ENCODE measurements at places on chromosomes 6 and 20.

DNA sequence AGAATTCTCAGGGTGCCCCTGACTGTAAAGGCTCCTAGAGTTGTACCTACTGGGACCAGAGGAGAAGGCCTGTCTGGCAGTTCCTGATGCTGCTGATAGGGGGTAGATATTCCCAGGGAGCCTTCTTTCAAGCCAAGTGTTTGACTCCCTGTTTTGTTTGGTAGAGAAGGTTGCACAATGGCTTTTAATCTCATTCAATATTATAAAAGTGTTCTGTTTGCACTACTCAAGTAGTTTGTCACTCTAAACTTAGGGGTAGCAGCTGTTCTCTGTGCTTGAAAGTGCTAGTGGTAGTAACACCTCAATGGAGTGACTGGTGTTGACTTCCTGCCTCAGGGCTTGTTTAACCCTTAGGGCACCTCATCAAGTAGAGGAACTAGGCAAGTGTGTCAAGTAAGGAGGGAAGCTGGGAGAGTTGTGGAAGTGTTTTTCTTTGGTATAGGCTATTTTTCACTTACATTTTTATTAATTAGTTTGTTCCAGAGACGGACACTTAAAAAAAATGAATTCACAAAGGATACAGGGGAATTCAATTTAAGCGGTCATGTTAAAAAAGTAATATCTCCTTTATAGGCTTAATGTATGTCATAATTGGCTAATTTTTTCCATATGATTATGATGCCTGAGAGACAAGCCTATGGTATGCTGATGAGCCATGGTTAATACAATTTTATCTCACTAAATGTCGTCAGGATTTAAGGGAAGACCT, 38.1 kb downstream of the BICRAL start:
- DNase-seq: peak; percentile 12

GRCh38 chr20:38110525-38111178, 54.4 kb downstream of the TGM2 start:
- no peak for DNase-seq

GRCh38 chr20:61933481-61933950, 132.2 kb downstream of the TAF4 start:
- DNase-seq: no peak

- no peak for DNase-seq
Measured at GRCh38 chr20:63124092-63124781, 91.7 kb downstream of the YTHDF1 start.

GRCh38 chr20:39069976-39070375, 107.8 kb downstream of the DHX35 start:
- DNase-seq: no peak

GRCh38 chr6:76416821-76417605, 344.6 kb upstream of the IMPG1 start:
- no peak for DNase-seq

DNA sequence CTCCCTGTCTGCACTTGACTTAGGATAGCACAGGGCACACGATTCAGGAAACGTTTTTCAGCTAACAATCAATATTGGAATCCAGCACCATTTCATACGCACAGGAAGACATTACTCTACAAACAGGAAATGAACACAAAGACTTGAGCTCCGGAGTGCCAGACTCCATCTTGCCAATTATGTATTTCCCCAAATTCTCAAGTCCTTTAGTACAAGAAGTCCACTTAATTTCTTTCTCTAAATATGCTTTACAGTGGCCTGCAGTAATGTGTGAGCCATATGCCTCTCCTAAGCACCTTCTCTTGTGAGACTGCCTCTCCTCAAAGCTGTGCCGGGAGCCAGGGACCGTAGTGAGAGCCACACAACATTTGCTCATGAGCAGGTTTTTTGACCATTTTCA, 168.2 kb downstream of the THBS2 start:
- no peak for DNase-seq

GRCh38 chr20:63878899-63879663, 14.0 kb downstream of the TPD52L2 start:
- DNase-seq: no peak

DNA sequence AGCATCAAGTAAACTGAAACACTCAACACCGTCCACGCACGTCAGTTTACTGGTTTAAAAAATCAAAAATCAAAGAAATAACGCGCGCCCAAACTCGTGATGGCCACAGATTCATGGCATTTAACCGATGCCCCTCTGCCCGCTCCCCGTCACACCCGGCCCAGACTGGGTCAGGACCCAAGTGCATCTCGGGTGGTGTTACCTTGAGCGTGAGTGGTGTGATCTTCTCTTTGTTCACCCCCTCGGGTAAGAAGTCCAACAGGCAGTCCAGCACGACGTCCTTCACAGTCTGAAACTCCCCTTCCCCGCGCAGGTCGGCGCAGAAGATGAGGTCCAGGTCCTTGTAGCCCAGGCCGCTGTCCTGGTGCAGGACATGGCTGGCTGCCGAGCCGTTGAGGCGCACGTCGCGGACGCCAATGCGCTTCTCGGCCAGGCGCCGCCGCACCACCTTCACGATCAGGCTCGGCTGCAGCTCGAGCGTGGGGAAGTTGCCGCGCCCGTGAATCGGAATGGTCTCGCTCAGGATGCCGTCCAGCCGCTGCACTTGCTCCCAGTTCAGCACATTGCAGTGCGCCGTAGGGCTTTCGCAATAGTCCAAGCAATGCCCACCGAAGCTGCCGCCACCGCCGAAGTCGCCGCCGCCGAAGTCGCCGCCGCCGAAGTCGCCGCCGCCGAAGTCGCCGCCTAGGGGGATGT, 945 bp downstream of the TENT5A start:
- DNase-seq: no peak

GRCh38 chr6:63322981-63323380, 3.2 kb upstream of the LGSN start:
- DNase-seq: no peak

DNA sequence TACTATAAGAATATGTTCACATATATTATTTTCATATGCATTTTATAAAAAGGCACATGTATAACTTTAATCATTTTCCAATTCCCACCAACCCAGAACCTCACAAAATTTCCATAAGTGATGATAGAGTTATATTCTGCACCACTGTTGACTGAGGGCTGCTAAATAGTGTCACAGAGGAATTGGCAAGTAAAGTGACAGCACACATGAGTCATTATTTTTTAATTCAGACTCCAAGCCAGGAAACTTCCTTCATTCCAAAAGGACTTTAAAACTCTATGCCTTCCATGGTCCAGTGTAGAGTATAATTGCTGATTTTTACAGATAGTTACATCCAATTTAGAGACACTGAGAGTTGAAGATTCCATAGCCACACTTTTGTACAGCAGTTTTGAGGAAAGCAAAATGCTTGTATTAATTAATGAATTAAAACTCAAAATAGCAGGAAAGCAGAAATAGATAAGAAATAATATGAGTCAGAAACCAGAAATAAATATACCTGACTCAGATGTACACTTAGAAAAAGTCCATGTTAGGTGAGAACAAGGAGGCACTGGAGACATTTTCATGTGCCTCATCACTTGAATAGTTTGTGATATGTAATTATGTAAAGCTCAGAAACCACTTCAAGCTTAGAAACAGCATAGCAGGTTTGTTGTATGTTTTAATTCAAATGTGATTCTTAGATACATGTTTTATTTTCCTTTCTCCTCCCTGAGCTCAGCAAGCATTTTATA, 425.2 kb upstream of the OPRM1 start:
- no peak for DNase-seq

GRCh38 chr6:164066335-164066734, 651.8 kb downstream of the QKI start:
- DNase-seq: no peak

DNA sequence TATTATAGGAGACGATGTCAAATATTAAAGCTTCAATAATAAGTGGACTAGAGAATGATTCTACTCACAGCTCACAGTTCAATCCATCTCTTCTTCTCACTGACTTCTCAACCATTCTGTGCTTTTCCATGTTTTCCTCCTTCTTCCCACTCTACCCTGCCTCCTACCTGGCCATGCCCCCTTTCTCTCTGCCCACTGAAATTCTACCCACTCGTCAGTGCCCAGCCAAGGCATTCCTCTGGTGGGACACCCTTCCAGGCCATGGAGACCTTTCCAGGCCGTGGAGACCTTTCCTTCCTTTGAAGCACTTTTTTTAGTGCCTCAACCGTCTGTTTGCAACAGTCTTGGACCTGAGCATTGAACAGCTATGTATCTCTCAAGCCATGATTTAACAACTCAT, 18.5 kb downstream of the BACH2 start:
- DNase-seq: no peak

DNA sequence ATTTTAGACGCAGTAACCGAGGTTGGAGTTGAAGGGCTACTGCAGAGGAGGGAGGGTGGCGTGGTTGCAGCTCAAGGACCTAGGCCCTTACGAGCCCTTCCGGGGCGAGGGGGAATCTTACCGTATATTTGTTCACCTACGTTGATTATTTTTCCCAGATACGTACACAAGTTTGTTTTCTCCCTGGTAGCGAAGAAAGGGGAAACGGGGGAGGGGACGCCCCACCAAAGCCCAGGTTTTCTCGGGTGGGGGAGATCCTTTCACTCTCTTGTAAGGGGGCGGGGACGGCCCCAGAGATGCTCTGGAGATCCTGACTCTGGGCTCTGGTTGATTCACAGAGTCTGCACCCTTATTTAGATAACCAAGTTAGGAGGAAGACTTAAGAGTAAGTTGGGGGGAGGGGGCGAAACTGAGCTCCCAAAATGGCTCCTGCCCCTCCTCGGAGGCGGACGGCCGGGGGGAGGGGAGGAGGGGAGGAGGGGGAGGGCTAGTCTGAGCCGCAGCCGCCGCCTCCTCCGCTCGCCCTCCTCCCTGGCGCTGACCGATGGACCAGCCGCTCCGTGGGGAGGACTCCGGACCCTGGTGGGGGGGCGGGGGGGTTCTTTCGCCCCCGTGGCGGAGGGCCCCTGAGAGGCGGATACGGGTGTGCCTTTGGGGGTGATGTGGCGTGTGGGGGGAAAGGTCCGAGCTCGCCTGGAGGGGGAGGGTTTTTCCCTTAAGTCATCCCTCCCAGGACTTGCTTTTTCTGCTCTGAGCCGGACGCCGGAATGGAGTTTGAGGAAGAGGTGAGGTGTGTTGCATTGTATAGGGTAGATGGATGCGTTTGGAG, 2.2 kb downstream of the BRD2 start:
- peak; percentile 50 for DNase-seq

GRCh38 chr20:10861619-10862018, 187.8 kb upstream of the JAG1 start:
- no peak for DNase-seq

DNA sequence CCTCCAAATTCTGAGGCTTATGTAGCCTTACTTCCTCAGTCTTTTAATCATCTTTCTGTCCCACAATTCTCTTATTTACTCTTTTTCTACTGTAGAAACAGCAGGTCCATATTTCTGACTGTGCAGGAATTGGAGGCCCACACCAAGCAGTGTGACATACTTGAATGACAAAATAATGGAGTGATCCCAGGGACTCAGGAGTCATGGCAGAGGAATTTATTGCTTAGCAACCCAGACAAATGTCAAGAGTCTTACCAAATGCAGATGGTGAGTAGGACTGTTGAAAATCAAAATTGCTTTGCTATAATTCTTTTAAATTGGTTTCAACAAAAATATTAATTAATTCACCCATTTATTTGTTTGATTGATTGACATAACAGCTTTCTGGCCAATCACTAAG, 59.9 kb downstream of the HTR1B start:
- no peak for DNase-seq

DNA sequence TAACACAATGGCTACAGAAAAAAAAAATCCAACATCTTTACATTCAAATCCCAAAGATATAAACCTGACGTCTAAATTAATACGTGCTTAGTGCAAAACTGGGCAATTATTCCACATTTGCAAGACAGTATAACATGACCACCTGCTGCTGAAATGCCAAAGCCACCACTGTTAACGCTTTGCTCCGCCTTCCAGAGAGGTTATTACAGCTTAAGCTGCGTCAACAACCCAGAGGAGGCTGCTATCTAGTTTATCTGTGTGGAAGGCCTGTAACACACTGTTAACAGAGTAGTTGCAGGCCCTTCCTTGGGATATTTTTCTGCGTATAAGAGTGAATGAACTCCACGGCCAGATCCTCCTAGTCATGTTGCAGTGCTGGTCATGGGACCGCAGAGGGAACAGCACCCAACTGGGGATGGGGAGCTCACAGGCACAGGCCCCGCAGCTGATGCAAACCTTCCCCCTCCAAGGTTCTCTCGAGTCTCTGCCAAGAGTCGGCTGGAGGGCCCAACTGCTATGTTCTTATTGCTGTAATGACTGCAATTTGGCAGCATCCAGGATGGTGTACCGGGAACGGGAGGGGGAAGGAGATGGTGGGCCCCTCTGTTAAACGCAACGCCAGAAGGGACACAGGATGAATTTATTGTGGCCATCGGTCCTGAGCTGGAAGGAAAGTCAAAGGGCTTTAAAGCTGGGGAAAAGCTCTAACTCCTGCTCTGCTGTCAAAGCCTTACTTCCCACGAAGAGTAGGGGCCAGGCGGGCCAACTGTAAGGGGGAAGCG, 993 bp upstream of the NCOA7 start:
- no peak for DNase-seq

- DNase-seq: no peak
Measured at GRCh38 chr6:170232186-170233002, 58.5 kb downstream of the DLL1 start.

- DNase-seq: no peak
Measured at GRCh38 chr6:166980738-166981137, 18.5 kb upstream of the CEP43 start.

DNA sequence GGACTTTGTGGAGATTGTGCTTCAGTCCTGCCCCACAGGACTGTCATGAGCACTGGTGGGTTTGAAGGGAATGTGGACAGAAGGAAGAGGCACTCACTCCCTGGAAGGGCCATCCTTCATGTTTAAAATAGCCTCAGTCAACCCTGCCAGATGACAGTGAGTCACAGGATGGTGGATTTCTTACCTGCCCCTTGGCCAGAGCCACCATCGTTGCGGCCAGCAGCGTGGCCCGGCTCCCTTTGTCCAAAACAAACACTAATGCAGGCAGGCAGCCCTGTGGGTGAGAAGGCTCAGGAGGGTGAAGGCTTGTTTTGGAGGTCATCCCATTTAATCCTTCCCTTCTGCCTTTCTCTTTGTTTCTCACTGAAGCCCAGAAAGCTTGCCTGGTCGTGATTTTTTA, 422.7 kb downstream of the CD83 start:
- DNase-seq: no peak

DNA sequence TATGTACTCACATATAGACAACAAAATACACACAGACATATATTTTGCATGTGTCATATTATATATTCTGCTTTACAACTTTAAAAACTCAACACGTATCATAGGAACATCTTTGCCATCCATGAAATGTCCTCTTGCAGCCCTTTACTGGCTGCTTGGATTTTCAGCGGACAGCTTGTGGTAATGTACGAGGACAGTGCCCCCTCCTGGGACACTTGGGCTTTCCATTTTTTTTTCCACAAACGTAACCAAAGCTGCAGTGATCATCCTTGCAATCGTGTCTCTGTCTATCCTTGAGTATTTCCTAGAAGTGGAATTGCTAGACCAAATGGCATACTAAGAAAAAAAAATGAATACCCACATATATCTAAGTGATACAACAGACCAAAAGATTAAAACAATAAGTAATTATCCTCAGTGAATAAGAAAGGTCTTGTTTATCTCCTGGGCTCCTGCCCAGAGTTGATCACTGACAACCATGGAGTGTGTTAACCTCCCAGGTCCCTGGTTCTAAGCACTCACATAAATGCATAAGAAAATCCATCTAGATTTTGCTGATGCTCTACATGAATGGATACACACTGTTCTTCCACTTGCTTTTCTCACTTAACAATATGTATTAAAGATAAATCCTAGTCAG, 18.1 kb downstream of the BPI start:
- DNase-seq: no peak
